ENCODE measurements at places on chromosomes 3 and 15. TPM values are rescaled to one million over a fixed set of nuclear protein-coding genes. Genes with fewer than 3 reads are reported as not detected.

Gene TM6SF1
- 1.8 TPM for polyA plus RNA-seq

Gene FOXL2
- polyA plus RNA-seq, result not detected

Gene RASL12
- 28.4 TPM for polyA plus RNA-seq

Gene CHRNA3
- polyA plus RNA-seq, result 2.8 TPM

Gene RTF1
- polyA plus RNA-seq, result 119 TPM

Gene SLC22A14
- not detected for polyA plus RNA-seq

DNA sequence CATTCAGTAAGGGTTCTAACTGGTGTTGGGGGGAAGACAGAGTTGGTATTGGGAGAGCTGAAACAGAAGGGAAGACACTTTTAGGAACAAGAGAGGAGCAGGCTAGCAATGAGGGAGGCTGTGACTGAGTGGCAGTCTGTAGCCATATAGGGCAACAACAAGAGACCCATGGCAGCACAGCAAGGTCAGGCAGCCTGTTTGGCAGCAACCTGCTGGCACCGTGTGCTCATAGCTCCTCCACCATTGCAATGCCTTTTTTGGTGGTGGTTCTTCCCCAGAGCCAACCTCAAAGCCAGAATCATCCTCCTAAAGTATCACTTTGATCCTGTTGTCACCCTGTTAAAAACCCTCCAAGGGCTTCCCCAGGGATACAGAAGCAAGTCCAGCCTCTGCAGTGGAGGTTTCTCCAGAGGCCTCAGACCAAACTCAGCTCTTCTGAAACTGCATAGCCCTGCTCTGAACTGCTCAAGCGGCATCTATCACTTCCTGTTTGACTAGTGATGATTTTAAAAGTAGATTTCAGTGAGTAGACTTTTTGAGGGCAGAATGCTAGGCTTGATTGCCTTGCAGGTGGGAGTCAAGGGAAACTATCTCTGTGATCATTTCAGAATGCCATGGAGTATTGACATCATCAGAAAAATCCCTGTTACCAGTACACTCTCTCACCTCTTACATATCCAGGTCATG is 176.9 kb downstream of the STAC start:
- DNase-seq, result no peak
- no peak overlapping the region for H3K27ac ChIP-seq
- H3K4me3 ChIP-seq, result no peak overlapping the region
- peaks cover 9% of the 10 kb centered on the region for H3K4me1 ChIP-seq

DNA sequence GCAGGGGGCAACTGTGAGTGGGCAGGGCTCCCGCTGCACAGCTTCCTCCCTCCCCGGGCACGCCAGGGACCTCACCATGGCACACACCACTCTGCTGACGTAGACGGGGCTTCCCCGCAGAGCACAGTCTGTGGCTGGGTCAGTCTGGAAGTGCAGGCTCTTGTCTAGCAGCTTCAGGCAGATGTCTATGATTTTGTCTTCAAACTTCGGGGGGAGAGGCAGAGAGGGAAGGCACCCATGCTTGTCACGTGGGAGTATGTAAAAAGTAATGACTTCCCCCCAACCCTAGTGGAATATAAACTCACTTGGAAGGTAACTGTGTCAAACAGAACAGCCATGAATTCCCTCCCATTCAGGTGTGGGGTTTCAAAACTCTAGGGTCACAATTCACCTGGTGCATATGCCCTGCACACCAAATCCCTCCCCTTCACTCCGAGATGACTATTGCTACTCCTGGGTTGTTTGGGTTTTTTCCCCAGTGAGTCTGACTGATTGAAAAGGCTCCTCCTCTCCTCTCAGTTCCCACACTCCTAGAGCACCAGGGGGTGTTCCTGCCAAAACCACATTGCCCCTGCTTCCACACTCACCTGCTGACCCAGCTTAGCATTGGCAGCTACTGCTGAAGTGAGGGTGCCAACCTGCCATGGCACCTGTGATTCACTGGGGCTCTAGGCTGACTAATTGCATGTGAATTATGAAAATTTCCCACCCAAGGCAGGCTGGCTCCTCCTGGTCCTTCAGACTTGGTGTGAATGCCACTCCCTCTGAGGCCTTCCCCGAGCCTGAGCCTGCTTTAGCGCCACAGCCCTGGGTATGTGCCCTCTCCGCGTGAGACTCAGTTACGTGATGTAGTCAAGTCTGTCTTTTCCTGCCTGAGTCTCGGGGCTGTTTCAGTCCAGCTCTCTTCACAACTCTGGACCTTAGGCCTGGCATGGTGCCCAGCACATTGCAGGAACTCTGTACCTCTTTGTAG is 13.0 kb downstream of the TGM5 start:
- no peaks in the 10 kb centered on the region for H3K4me1 ChIP-seq
- DNase-seq, result peak; percentile 51
- H3K27me3 ChIP-seq, result no peaks in the 10 kb centered on the region
- H3K4me3 ChIP-seq, result no peak overlapping the region
- H3K36me3 ChIP-seq, result no peaks in the 10 kb centered on the region

GRCh38 chr15:69652293-69652692 is 199.7 kb downstream of the RPLP1 start:
- no peaks in the 10 kb centered on the region for H3K36me3 ChIP-seq
- no peak overlapping the region for H3K4me3 ChIP-seq
- no peaks in the 10 kb centered on the region for H3K4me1 ChIP-seq
- H3K27ac ChIP-seq, result no peak overlapping the region
- peaks cover 40% of the 10 kb centered on the region for H3K27me3 ChIP-seq
- DNase-seq, result no peak

DNA sequence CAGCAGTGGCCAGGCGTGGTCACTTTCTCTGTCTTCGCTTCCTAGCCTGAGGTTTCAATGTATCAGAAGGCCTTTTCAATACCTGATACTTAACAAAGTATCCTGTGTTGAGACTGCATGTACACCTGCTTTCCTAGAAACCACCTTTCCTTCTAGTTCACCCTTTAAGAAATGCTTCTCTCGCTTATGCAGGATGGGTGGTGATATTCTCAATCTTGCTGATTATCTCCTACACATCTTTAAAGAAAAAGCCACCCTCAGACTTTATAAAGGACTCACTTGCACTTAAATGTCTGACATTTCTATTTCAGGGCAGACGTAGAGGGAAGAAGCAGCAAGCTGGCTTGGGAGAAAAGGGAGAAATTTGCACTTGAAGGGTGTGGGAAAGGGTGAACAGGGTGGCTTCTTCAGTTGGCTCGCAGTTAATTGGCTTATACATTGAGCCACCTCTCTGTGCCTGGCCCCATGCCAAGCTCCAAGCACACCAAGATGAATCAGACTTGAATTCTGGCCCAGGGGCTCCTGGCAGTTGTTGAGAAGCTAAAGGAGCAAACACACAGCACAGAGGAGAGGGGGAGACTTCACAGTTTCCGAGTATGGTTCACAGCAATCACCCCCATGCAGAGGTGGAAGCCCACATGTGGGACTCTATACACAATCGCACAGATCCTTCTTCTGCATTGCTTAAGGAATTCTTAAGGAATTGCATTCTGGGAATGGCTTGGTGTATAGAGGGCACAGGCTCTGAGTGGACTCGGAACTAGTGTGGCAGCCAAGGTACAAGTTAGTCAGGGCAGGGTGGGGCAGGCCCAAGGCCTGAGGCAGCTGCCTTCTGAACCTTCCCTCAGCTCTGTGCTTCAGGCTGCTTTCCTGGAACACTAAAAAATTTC is 1.3 kb downstream of the ARL6IP5 start:
- H3K27me3 ChIP-seq, result no peaks in the 10 kb centered on the region
- H3K4me3 ChIP-seq, result peak overlapping the region; percentile 97
- peaks cover 57% of the 10 kb centered on the region for H3K4me1 ChIP-seq
- peak overlapping the region; percentile 85 for H3K27ac ChIP-seq

GRCh38 chr3:21795921-21796320 is 44.9 kb upstream of the ZNF385D start:
- H3K4me1 ChIP-seq, result peaks cover 9% of the 10 kb centered on the region
- no peaks in the 10 kb centered on the region for H3K27me3 ChIP-seq
- no peak overlapping the region for H3K4me3 ChIP-seq
- no peak for DNase-seq
- no peak overlapping the region for H3K27ac ChIP-seq

- H3K27ac ChIP-seq, result no peak overlapping the region
- H3K27me3 ChIP-seq, result no peaks in the 10 kb centered on the region
- peaks cover 12% of the 10 kb centered on the region for H3K4me1 ChIP-seq
- no peak overlapping the region for H3K4me3 ChIP-seq
- DNase-seq, result no peak
These were observed 3.4 kb downstream of the SKIL start for GRCh38 chr3:170360916-170361315.

DNA sequence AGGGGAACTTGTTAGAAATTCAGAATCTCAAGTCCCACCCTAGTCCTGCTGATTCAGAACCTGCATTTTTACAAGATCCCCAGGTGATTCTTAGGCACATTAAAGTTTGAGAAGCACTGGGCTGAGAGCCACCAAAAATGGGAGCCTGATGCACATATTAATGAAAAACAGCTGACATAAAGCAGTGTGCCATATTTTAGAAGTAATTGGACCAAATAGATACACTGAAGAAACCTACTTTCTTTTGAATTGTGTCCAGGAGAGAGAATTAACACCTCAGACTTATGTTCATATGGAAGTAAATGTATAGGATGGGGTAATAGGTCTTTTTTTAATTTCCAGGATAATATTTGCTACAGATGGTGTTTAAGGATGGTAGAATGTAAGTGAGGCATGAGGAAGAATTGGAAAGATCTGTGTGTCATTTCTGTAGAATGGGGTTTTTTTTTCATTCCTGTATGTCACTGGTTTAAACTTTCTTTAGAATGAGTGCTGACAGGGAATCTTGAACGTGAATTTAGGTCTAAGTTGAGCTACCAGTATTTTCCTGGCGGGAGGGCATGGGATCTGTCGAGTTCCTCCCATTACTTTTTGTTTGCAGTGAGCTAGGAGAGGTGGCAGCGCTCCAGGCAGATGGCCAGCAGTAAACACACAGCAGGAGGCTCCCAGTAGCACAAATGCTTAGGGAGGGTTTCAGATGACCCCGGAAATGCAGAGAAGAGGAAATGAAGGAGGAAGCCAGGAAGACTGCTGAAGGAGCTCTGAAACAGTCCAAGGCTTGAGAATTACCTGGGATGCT is 185.6 kb downstream of the PLCL2 start:
- H3K4me1 ChIP-seq, result no peaks in the 10 kb centered on the region
- H3K27ac ChIP-seq, result no peak overlapping the region
- H3K4me3 ChIP-seq, result no peak overlapping the region
- no peaks in the 10 kb centered on the region for H3K27me3 ChIP-seq
- peak; percentile 54 for DNase-seq

DNA sequence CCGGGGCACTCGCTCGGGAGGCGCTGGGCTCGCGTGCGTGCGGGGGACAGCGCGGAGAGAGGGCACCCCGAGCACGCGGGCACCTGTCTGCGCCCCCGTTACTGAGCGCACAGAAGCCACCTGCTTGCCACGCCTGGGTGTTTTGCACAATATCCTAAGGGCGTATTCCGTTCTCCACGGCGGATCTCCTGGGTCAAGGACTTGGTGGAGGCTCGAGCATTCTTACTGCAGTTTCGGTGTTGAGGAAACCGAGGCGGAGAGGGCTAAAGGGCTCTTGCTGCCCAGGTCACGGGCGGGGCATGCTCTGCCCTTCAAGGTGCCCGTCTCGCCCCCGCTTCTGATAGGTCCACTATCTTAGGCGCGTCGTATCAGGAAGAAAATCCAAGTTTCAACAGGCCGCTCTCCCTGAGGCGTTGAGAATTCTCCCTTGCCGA is 526 bp downstream of the GPD1L start:
- peaks cover 4% of the 10 kb centered on the region for H3K4me1 ChIP-seq
- H3K27me3 ChIP-seq, result peaks cover 19% of the 10 kb centered on the region
- H3K36me3 ChIP-seq, result no peaks in the 10 kb centered on the region
- peak overlapping the region; percentile 66 for H3K4me3 ChIP-seq
